ENCODE measurements at places on chromosomes 1 and 21.

DNA sequence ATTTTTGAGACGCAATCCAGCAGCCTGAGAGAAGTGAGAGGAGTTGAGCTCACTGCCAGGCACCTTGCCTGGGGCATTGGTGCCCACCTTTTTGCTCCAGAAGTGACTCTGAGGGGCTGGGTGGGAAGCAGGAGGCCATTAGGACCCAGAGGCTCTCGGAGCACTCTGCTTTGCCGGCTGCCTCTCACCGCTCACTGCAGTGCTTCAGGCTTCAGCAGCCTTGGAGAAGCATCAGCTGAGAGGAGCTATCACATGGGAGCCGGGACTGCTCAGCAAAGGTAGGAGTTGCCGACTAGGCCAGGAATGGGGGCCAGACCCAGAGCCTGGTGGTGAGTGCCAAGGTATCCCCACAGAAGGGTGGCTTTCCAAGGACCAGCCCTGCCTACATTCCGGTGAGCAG is at the start of gene GPR61:
Gene GPR61 (plus strand): TSS at position 197 of the 400 bp plus-strand sequence. CDS start 3,151 bp downstream, outside the sequence.
- no peak for DNase-seq

GRCh38 chr1:43396059-43396458 is 6.4 kb downstream of the SZT2 start:
- no peak for DNase-seq

DNA sequence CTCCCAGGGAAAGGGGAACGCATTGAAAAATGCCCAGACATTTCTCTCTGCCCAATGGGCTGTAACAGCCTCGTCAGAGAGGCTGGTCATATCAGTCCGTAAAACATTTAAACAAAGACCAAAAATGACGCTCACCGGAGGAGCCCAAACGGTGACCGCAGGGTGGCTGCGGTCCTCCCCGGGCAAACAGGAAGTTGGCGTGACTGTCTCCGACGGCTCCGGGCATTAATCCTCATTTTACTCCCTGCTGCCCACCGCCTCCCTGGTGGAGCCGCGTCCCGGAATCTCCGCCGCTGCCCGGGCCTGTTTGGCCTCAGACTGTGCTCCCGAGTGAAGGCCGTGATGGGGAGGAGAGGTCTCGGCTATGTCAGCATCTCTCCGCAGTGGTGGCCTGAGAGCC is 9.9 kb downstream of the PRDM16 start:
- no peak for DNase-seq

- peak; percentile 80 for DNase-seq
Measured at GRCh38 chr1:205523891-205524793, 19.7 kb downstream of the CDK18 start.

GRCh38 chr1:207998691-207999090 is 87.8 kb upstream of the CD34 start:
- no peak for DNase-seq

DNA sequence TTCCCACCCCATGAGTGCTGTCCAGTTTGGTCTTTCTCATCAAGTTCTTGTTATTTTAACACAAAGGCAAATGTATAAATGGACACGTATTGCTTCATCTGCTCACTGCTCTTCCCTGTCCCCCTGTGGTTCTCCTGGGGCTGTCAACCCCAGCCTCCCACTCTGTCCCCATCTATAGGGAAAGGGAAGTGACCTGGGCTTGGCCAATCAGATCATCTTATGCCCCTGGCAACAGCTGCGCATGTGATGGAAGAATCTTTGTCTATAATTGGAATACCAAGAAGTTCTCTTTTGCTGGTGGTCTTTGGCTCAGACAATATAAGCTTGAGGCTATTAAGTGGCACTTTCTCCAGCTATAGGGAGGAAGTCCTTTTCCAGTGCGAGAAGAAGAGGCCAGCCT is 4.7 kb upstream of the CCSAP start:
- peak; percentile 76 for DNase-seq

DNA sequence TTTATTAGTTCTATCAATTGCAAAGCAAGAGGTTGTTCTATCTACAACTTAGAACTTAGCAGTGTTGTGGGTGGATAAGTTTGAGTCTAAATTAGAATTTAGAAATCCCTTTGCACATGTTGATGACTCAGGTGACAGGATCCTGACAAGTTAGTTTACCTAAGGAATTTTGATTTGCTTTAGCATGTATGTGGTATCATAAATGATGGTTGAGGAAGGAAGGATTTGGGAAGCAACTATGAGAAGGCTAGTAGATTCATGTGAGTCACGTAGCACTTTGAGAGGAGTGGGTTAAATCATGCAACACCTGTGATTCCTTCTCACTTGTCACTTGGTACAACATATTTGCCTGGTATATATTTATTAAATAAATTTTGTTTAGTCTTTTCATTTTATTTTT is 223.7 kb upstream of the USP25 start:
- no peak for DNase-seq

DNA sequence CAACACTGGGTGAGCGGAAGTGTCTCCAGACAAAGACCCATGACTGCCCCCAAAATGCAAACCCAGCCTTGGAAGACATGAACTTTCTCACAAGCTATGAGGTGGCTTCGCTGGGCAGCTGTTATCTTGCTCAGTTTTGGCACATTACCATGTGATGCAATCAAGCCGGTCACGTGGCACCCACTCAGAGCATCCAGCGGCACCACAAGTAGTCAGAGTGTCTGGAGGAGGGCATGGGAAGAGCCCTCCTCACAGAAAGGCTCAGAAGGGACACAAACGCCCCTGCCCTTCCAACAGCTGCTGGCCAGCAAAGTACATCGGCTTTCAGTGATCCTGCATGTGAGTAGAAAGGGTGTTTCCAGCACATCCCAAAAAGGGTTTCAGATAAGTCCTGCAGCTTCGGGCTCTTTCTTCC is 145.5 kb upstream of the IRF2BP2 start:
- peak; percentile 81 for DNase-seq

DNA sequence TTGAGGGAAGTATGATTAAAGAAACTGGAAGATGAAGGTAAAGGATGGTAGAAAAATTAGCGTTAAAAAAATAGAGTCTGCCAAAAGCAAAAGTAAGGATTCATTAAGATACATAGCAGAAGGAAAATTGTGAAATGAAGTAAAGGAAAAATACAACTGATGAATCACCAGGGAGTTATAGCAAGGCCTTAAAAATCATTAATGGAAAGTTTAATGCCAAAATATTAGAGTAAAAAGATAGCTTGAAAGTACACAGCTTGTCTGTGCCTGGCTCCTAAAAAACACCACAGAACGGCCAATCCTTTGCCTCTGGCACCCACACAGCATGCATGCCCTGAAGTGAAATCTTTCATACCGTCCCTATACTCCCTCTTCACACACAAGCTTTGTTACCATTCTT is 66.9 kb upstream of the APOBEC4 start:
- DNase-seq, result no peak

GRCh38 chr1:65258106-65258505 is 51.2 kb upstream of the DNAJC6 start:
- DNase-seq, result peak; percentile 43

GRCh38 chr1:155192346-155193274 is 15.1 kb downstream of the THBS3 start:
- peak; percentile 6 for DNase-seq

DNA sequence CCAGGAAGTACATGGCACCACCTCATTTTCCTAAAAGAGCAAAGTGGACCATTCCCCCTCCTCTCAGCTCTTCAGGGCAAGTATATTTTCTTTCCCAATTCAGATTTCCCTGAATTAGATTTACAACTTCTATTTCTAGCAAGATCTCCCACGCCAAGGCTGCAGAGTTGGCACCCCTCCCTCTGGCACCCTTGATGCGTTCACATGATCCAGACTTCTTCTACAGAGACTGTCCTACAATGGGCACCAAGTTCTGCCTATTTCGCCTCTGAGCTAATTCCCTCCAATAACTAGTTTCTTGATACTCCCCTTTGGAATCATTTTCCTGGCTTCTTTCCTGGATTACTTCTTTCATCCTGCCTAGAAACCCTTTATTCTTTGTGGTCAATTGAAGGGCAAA is 122.0 kb downstream of the CDC7 start:
- no peak for DNase-seq

DNA sequence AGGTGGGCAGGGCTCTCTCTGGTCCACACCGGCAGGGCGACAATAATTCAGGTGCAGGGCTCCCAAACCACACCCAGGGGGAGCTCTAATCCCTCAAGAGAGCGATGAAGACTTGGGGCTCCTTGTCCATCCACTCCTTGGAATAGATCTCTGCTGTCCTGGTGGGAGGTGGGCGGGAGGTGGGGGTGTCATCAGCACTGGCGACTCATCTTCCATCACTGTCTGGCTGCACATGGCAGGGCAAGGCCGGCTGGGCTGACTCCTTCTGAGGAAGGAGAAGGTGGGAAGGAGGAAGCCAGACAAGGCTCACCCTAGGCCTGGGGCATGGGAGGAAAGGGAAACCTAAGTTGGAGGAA is 29.3 kb downstream of the TNNT2 start:
- DNase-seq, result peak; percentile 65

DNA sequence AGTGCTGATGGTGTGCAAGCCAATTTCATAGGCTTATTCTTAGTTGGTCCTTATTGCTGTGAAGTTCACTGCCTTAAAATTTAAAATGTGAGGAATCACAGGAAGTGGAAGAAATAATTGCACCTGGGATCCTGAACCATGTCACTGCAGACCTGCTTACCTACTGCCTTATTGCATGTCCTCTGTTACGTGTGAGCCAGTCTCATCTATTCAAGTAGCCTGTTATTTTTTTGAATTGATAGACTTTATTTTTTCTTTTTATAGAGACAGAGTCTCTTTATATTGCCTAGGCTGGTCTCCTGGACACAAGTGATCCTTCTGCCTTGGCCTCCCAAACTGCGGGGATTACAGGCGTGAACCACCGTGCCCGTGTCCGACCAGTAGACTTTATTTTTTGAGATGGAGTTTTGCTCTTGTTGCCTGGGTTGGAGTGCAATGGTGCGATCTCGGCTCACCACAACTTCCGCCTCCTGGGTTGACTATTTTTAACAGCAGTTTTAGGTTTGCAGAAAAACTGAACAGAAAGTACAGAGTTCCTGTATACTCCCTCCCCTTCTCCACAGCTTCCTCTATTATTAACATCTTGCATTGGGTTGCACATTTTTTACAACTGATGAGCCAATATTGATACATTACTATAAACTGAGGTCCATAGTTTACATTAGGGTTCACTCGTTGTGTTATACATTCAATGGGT is 14.0 kb upstream of the DISC1 start:
- peak; percentile 64 for DNase-seq

DNA sequence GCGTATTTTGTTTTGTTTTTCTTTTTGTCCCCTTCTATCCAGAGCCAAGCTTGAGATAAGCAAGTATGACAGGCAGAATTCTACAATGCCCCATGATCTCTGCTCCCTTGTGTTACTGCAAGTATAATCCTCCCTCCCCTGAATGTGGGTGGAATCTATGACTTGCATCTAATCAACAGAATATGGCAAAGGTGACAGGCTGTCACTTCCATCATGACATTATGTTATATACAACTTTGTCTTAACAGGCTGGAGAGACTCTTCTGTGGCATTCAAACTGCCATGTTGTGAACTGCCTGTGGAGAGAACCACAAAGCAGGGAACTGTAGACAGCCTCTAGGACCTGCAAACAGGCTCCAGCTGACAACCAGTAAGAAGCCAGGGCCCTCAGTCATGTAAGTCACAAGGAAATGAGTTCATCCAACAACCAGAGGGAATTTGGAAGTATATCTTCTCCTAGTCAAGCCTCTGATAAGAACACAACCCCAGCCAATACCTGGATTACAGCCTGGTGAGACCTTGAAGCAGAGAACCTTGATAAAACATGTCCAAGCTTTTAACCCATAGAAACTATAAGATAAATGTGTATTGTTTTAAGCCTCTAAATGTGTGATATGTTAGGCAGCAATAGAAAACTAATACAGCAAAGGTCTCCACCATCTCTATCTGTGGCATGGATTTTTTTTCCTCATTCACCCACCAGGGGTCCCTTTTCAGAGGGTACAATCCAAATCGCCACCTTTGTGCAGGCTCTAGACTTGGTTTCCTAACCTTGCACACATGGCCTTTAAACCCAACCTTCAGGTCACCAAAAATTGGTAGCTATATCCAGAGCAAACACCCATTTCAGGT is 5.7 kb upstream of the C1orf162 start:
- peak; percentile 72 for DNase-seq

GRCh38 chr1:16038620-16038912 is 5.0 kb upstream of the CLCNKB start:
- DNase-seq, result no peak

GRCh38 chr1:33364565-33364918 is 43.6 kb upstream of the A3GALT2 start:
- peak; percentile 43 for DNase-seq

- DNase-seq, result no peak
Measured at GRCh38 chr1:95048317-95048716, 24.4 kb downstream of the ALG14 start.

DNA sequence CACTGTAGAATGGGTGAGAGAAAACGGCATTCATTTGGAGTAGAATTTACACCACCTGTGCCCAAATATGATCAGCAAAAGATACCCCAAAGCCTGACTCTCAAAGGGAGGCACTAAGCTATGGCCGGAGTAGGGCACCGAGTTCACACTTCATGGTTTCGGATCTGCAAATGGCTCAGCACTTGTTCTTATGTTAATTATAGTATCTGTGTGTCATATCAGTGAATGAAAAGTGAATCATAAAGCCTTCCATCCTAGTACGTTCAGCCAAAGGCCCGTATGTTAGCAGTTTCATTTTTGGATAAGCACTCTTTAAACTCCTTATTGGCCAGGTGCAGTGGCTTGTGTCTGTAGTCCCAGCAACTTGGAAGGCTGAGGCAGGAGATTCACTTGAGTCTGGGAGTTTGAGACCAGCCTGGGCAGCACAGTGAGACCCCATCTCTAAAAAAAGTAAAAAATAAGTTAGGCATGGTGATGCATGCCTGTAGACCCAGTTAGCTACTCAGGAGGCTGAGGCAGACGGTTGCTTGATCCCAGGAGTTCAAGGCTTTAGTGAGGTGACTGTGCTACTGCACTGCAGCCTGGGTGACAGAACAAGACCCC is 4.9 kb upstream of the CORT start:
- DNase-seq, result no peak

- no peak for DNase-seq
Measured at GRCh38 chr1:233738850-233739249, 124.9 kb downstream of the KCNK1 start.

DNA sequence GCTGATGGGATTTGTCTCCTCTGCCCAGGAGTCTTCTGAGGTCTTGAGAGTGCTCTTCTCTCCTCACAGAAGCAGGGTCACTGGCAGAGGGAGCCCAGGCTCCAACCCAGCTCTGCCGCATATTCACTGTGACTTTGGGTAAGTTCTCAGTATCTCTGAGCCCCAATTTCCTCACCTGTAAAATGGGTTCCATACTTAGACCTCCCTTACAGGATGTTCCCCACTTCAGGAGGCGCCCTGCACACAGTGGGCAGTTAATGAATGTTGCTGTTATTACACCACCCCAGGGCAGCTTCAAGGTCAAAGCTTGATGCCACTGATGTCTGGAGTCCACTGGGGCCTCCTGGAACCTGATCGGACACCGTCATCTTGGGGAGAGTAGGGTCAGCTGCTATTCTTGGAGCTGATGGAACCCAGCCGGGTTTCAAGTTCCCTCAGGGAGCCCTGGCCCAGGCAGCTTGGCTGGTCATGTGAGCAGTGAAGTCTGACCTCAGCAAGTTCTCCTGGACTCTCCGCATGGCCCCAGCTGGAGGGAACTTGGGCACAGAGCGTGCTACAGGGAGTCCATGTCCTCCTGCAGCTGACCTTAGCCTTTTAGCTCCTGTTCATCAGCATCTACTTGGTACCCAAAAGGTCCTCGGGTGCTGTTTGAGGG is 21.8 kb downstream of the COA7 start:
- DNase-seq, result peak; percentile 83

Measured in suppressor macrophage (primary cell).